Breast epithelium (tissue), 4 donors: ENCODE measurements at places on chromosomes 13 and 19.

- no peak for DNase-seq
Measured at GRCh38 chr13:46382224-46382623, 4.8 kb downstream of the RUBCNL start.

DNA sequence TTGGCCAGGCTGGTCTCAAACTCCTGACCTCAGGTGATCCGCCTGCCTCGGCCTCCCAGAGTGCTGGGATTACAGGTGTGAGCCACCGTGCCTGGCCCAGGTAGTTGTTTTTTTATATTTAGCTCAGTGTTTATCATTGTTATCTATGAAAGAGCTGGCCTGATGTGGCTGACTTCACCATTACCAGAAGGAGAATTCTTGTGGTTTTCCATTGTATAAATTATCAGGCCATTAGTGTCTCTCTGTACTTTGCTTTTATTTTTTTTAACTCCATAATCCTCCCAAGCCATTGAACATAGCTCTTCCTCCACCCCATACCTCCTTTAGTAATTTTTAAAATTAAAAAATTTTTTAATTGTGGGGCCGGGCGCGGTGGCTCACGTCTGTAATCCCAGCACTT is 24.2 kb downstream of the CERS4 start:
- no peak for DNase-seq

DNA sequence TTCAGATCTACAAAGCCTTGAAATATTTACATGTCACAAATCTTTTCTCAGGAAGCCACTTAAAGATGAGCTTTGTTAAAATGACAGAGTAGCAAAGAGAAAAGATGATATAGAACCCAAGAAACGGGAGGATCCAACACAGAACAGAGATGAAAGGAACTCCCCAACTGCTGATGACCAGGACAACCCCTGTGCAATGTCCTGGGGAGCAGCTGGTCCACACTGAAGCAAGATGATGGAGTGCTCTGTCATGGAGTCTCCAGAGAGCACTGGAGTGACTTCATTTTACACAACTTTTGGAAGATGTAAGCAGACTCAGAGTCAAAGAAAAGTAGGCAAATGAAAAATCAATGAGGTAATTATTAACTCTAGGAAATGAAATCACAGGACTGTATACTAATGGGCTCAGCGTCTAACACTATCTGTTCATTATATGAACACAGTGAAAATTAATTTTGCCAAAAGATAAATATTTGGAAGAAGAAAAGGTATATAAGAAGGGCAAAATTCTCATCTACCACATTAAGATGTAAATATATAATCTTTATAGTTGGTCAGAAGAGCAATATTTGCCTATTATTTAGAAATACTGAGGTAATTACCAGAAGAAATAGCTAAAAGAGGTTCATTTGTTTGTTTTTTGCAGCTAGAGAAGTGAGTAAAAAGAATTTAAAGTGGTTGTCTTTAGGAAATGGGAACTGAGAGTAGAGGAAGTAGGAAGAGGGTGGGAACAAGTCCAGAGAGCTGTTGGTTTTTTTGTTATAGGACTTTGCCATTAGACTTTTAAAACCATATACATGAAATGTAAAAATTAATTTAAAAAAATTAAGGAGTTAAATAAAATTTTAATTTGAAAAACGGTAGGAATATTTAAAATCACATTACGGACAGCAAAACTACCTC is 30.5 kb downstream of the MTRF1 start:
- no peak for DNase-seq

DNA sequence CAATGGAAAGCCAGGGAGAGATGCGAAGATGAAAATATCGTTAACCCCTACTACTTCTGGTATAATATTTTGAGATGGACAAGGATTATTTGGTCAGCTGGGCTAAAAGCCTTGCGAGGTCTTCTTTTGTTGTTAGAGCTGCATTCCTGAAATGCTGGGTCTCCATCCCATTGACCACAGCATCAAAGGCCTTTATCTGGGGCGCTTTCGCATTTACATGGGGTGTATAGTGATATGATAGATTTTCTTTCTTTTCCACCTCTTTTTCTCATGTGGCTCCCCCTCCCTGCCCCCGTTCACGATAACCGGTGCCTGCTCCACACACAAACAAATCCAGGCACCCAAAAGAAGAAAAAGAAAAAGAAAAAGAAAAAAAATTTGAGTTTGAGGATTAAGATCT is 77.5 kb downstream of the ZNF536 start:
- DNase-seq, result no peak

DNA sequence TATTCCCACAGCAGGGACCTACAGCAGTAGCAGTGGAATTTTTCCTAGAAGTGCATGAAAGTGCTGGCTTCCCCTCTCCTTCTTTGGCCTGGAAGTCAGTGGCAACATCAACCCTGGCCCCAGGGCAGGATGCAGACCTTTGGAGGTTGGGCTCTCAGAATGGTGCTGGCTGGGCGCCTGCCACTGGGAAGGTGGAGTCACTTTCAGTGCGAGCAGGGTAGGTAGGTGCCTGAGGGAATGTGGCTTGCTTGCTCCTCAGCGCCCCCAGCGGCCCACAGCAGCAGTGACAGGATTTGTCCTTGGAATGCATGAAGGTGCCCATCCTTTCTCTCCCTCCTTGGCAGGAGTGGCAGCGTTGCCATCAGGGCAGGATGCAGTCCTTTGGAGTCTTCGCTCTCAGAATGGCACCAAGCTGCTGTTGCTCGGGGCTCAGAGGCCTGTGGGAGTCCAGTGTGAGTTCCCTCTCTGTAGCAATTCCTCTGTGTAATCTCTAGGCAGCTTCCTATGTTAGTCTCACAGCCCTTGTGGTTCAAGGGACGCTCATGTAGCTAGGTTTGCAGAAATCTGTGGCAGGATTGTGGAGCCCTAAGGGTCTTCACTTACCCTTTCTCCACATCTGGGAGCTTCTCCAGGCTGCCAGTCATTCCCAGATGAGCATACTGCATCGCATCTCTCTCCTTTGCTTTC is 354.4 kb upstream of the DACH1 start:
- no peak for DNase-seq

DNA sequence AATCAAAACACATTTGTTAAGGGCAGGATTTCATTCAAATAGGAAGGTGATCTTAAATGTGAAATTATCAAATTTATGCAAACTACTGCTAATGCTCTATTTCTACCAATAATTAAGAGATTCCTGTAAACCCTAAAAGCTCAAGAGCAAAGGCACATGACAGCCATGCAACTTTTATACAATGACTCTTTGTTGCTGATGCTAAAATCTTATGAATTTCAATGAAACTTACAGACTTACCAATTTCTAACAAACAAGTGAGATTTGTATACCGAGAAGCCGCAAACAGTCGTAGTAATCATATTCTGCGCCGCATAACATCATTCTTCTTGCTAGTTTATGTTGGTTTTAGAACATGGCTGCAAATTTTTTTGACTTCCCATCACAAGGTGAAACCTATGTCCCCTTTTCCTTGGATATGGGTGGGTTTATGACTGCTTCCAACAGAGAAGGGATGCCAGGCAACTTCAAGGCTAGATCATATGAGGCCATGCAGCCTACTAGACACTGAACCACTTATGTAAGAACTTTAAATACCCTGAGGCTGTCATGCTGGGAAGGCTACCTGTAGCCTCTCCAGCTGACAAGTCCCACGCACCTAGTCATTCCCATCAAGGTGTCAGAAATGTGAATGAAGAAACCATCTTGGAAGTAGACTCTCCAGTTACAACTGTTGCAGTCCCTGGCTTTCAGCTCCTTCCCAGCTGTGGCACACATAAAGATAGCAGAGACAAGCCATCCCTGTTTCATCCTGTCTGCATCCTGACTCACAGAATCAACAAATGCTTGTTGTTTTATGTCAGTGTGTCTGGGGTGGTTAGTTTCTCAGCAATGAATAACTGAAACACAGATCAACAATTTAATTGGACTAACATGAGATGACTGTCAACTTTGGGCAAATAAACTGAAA is 42.0 kb downstream of the LNX2 start:
- DNase-seq, result no peak

DNA sequence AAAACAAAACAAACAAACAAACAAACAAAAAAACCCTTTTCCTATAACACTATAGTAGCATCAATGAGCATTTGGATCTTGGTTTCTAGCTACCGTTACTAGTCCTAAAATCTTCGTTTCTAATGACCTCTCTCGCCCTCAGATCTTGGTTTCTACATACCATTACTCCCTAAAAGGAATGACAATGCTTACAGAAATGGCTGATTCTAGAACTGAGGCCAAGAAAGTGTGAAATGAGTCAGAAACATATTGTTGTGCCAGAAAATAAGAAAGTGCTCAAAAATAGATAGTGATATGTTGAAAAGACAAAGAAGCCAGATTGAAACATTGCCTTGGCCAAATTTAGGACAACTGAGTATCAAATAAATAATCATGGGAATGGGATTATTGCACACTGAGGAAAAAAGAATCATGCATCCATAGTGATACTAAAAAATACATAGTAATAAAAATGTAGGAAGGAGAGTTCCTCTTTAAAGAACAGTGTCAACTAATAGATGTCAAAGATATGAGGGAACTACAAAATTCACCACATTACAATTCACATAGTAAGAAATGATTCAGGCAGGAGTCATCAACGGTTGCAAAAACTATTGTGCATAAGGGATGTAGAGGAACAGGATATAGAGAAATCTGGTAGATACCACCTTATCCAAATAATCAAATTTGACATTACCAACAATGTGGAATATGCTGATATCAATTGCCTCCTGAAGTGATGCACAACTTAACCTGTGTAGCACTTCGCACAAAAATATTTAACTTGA is 386.6 kb downstream of the DIAPH3 start:
- DNase-seq, result no peak

DNA sequence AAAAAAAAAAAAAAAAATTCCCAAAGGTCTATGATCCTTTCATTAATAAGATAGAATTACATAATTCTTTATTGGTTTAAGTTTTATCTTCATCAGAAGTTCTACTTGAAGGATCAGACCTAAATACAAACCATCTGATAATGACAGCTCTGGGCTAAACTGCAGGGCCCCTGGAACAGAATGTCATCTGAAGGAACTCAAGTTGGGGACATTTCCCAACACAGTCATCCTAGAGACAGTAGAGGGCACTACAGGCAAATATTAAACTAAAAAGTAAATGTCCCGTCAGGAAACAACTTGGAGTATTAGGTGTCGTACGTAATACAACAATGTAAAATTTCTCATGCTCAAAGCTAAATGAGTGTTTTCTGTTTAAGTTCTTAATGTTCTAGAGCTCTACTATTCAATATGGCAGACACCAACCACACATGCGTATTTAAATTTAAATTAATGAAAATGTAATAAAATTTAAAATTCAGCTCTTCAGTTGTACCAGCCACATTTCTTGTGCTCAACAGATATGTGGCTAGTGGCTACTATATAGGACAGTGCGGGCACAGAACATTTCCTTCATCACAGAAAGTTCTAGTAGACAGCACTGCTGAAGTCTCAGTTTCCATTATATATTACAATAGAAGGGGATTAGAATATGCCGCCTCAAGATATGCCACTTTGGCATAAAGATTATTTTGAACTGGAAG is 21.8 kb upstream of the NAXD start:
- no peak for DNase-seq

DNA sequence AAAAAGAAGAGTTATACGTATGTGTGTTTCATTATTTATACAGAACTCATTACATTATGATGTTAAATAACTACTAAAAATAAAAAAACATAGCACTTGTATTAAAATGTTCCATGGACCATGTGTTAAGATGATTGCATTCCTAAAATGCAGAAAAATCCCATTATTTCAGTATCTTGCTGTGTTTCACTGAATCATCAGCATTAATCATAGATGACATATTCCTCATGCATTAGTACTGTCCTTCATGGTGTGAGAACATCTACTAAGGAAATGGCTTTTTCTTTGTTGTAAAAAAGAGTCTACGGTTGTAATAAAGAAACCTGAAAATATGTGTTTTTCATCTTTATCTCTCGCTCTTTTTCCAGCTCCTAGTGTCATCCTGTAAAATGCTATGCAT is 416.5 kb downstream of the FGF14 start:
- no peak for DNase-seq

- peak; percentile 73 for DNase-seq
Measured at GRCh38 chr19:5805462-5806132, 730 bp downstream of the NRTN start.

DNA sequence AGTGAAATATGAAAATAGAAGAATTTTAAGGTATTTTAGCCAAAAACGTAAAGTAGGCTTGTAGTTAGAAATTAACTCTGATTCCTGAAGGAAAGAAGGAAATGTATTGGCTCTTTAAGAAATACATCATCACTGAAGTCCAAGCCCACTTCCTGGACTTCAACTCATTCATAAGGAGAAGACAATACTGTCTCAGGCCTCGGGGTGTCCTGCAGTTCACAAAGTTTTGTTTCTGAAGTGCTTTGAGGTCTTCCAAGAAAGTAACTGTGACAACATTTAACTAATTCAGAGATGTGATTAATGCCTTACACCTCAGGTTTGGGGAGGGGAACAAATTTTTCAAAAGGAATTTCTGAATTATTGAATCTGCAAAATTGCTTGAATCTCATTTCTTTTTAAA is 65.8 kb upstream of the STARD13 start:
- no peak for DNase-seq

DNA sequence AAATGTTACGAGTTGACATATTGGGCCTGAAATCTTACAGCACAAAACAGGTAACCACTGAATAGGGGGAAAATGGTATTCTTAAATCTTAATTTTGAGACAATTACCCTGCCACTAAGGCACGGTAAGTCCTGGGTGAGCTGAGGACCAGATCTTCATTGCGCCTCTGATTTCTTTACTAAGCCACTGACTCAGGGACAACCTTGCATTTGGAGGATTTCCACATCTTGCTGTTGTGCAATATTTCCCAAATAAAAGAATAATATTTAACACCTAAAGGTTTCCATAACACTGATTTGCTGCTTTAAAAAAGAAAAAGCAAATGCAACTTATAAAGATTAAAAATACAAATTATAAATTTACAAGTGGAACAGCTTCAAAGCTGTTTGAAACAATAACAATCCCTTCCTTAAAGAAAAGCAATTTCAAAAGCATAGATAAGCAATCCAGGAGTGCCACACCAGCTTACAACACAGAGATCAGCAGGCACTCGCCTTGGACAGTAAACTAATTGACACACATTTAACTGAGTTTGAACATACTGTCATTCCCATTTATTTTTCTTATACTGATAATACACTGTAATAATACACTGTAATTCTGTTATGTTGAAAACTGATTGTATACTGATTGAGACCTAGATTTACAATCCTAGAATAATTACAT is 79.6 kb upstream of the DOCK9 start:
- no peak for DNase-seq

DNA sequence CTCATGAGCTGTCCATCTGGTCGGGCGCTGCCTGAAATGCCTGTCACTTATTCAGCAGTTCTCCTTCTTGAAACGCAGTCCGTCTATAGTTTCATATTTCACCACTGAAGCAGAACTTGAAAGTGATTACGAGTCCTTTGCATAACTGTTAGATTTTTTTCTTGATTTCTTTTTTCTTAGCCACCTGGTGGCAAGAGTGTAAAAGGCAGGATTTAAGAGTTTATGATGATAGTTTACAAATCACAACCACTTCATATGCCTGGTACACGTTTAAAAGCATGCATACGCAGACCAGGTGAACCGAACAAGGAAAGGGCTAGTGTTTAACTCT is 45.8 kb downstream of the GGACT start:
- no peak for DNase-seq
